Activated T-helper 1 cell treated with anti-CD3 and anti-CD28 coated beads, Interleukin-2, amount 50 U/mL, for 16 hours (primary cell): ENCODE measurements at places on chromosomes 6 and 20.

GRCh38 chr20:16942756-16943155 is 194.6 kb downstream of the OTOR start:
- DNase-seq = no peak

GRCh38 chr20:8547035-8547650 is 415.1 kb downstream of the PLCB1 start:
- no peak for DNase-seq

GRCh38 chr6:125824946-125825771 is 34.4 kb downstream of the NCOA7 start:
- DNase-seq = no peak

DNA sequence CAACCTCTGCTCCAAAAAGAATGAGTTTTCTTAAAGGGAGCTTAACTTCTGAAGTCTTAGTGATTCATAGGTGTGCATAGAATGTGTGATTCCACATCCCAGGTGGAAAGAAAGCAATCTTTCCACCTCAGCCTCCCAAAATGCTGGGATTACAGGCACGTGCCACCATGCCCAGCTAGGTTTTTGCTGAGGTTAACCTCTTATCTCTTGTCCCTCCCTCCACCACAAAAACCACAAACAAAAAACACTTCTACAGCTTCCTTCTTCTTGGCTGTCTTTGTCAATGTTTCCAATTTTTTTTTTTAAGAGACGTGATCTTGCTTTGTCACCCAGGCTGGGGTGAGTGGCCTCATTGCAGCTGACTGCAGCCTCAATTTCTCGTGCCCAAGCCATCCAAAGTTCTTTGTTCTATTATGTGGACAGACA is 8.1 kb upstream of the CSE1L start:
- no peak for DNase-seq

- no peak for DNase-seq
Measured at GRCh38 chr6:157294654-157295053, 28.7 kb downstream of the TMEM242 start.
